ENCODE measurements at places on chromosomes 3 and 15. TPM values are rescaled to one million over a fixed set of nuclear protein-coding genes. Genes with fewer than 3 reads are reported as not detected.

The SMAD6 gene
- total RNA-seq = 7.0 TPM

The ANKRD34C gene
- total RNA-seq = not detected

The ACOX2 gene
- total RNA-seq = 3.1 TPM

The FBXL2 gene
- total RNA-seq = 3.1 TPM

The IL17RB gene
- 7.0 TPM for total RNA-seq

The TMCO5A gene
- total RNA-seq = not detected

All from H1 (cell line).